ENCODE measurements at places on chromosomes 1 and 21.

GRCh38 chr1:46804027-46804889 lies 5.4 kb downstream of the CYP4B1 start:
- DNase-seq: no peak

- no peak for DNase-seq
These were observed 22.0 kb downstream of the UBE2G2 start for GRCh38 chr21:44779417-44780136.

GRCh38 chr1:117586747-117587498 lies 18.9 kb upstream of the TENT5C start:
- DNase-seq: no peak

GRCh38 chr1:214120951-214121350 lies 133.2 kb downstream of the PROX1 start:
- no peak for DNase-seq

DNA sequence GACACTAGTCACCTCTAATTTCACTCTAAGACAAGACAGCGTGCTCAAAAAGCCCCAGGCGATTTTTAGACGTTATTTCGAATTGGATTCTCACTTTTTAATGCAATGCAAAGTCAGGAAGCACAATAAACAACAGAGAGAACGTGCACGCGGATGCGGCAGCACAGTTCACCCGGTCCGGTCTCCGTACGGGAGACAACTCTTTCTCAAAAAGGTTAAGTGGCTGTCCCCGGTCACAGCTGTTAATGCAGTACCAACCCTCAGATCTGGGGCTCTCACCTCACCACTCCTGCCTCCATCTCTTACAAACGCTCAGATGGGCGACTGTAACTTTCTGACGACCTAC lies 1.2 kb downstream of the HP1BP3 start:
- no peak for DNase-seq

GRCh38 chr1:71232166-71232763 lies 151.4 kb upstream of the ZRANB2 start:
- DNase-seq: no peak

- DNase-seq: no peak
These were observed 86.2 kb downstream of the NGF start for GRCh38 chr1:115251856-115252255.

DNA sequence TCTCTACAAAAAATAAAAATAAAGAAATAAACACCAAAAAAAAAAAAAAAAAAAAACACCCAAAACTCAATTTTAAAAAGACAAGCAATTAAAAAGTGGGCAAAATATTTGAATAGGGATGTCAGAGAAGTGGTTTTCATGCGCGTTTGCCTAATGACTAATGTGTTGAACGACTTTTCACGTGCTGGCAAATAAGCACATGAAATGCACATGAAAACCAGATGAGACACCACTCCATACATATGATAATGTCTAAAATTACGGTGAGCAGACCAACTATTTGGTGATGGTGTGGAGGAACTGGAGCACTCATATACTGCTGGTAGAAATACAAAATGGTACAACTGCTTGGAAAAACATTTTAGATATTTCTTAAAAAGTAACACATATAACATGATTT lies 39.4 kb upstream of the UHMK1 start:
- DNase-seq: no peak

DNA sequence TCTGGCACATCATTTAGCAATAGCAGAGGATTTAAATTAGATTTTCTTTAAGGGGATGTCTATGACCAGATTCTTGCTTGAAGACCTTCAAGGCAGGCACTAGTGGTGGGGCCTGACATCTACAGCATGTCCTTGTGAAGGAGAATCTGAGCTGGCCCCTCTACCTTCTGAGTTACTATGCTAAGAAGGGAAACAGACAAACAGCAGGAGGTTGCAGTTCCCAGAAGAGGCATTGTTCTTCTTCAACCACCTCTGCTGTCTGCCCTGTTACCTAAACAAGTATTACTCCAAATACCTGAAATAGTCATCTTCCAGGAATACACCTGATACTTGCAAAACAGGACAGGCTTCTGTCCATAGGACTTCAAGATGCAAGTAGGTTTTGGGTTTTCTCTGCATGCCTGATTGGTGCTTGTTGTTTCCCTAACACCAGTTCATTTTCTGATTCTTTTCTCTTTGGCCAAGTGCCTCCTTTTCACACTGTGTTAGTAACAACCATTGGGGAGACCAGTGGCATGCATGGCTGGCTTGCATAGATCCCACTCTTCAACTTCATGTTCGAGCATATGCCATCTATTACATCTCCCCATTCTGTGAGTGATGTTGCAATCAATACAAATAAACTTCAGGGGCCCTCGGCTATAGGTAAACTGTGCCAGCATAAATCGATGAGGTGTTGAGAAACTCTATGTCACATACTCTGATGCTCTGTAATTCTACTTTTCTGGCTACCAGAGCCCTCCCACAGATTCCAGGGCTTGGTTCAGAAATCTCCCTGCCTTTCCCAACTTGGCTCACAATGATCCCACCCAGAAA lies 93.0 kb upstream of the DUSP10 start:
- DNase-seq: no peak

DNA sequence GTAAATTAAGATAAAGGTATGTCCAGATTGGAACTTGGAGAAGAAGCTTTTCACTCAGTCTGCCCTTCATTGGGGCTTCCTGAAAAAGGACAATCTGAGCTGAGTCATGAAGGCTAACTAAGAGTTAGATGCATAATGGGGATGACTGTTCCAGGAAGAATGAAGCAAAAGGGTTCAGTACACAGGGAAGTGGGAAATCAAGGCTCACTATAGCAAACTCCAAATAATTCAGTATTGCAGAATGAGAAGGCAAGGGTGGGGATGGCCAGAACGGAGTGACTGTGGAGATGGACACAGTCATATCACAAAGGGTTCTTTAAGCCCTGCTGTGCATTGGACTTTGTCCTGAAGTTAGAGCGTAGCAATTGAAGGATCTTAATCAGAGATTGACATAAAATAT lies 158.3 kb downstream of the FGGY start:
- no peak for DNase-seq

DNA sequence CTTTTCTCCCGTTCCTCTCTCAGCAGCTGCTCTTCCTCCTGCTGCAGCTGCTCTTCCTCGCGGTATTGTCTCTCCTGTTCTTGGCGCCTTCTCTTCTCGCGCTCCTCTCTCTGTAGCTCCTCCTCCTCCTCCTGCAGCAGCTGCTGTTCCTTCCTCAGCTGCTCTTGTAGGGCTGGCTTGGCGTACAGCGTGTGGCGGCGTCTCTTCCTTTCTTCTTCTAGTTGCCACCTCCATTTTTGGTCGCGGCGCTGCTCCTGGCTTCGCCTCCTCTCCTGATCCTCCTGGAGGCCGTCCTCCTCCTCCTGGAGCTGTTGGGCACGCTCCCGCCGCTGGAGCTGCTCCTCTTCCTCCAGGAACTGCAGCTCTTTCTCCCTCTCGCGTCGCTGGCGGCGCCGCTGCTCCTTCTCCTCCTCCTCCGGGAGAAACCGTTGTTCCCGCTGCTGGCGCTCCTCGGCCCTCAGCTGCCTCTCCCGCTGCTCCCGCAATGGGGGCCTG lies 4.8 kb downstream of the TCHH start:
- DNase-seq: peak; percentile 60

- DNase-seq: no peak
These were observed 48.3 kb upstream of the ARTN start for GRCh38 chr1:43885279-43885801.

- DNase-seq: no peak
These were observed 13.5 kb downstream of the TRABD2B start for GRCh38 chr1:47983691-47984090.

DNA sequence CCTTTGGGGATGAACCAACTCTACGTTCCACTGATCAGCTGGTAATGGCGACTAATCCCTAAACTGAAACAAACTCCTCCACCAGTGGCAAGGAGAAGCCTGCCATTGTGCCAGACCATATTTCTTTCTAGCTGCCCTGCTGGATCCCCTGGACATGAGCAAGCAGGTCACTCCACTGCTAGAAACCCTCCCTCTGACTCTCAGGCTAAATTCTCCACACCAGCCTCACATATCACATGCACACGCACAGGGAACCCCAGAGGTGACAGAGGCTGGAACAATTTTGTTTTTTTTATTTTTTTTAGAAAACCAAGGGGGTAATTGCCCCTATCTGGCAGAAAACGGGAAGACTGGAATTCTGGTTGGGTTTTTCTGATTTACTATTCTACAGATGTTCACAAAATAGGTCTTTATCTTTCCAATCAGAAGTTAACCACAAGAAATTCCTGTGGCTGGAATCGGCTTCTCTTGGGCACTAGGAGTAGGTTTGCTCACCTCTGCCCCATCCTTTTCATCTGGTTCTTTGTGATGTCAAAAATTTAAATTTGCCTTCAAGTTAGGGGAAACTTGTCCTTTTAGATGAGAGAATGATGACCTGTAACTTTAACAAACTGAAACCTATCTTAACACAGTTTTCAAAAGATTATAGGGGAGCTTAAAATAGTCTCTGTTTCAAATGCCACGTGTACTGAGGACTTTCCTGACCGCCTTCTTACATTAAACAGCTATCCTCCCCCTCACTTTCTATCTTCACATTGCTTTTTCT lies 258.1 kb downstream of the SDCCAG8 start:
- DNase-seq: no peak

DNA sequence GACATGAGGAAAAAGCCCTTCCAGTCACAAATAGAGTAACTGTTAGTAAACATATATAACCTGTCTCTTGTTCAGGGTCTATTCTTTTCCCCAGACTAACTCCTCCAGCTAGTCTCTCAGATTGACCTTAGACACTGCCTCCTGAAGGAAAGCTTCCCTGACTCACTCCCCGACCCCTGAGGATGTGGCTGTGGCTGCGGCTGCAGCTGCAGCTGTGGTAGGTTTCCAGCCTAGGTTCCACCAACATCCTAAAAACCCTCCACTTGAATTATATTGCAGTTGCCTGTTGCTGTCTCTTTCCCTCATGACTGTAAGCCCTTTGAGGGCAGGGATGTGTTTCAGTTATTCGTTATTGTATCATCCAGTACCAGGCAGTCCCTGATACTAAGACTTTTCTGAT lies 132.9 kb upstream of the C1orf21 start:
- no peak for DNase-seq

- DNase-seq: no peak
These were observed 41.3 kb upstream of the ENAH start for GRCh38 chr1:225694151-225694603.

GRCh38 chr1:6507037-6507428 lies 15.6 kb upstream of the PLEKHG5 start:
- no peak for DNase-seq

GRCh38 chr1:75785320-75785982 lies 605 bp upstream of the RABGGTB start:
- no peak for DNase-seq

GRCh38 chr1:15942661-15943327 lies 33.1 kb downstream of the ZBTB17 start:
- DNase-seq: no peak

- no peak for DNase-seq
These were observed 9.7 kb upstream of the NPPB start for GRCh38 chr1:11868331-11868980.

DNA sequence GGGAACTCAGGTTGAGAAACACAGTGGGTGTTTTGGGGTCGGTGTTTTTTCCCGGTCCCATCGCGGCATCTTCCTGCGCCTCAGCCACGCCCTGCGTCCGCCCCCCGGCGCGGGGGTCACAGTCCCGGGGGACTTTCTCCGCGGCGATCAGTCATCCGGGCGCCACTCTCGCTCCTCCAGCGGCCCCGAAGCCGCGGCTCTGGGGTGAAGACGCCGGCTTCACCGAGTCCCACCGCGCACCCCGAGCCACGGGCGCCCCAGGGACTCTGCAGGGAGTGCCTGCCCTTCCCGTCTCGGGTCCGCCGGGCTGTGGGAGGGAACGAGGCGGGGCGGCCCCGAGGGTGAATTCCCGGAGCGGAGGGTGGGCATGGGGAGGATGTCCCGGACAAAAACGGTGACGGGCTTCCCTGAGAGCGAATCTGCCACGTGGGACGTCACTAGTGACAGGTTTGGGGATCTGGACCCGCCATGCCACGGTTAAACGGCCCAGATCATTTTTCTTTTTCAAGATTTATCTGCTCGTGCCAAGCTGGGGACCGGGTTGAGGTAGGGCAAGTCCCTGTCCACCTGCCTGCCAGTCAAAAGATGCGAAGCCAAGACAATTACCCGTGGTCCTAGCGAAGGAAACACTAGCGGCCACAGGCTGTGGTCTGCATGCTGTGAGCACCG lies 717 bp upstream of the BATF3 start:
- peak; percentile 79 for DNase-seq

DNA sequence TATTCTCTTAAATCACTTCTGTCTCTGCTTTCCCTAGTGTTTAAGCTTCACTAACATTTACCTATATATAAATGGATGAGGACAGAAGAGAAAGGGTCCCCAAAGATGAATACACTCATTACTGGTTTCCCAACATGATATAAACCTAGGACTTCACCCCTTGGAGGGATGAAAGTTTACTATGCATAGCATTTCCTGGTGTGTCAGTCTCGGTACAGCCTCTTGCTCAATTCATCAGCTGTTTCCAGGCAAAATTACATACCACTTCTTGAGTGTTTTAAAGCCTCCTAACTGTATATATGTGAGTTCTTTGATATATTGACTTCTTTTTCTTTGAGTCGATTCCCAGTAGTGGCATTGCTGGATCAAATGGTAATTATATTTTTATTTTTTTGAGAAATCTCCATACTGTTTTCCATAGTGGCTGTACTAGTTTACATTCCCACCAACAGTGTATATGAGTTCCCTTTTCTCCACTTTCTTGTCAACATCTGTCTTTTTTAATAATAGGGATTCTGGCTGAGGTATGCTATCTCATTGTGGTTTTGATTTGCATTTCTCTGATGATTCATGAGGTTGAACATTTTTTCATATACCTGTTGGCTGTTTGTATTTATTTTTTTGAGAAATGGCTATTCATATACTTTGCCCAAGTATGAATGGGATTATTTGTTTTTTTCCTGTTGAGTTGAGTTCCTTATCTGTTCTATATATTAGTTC lies 259.3 kb upstream of the CACYBP start:
- no peak for DNase-seq

DNA sequence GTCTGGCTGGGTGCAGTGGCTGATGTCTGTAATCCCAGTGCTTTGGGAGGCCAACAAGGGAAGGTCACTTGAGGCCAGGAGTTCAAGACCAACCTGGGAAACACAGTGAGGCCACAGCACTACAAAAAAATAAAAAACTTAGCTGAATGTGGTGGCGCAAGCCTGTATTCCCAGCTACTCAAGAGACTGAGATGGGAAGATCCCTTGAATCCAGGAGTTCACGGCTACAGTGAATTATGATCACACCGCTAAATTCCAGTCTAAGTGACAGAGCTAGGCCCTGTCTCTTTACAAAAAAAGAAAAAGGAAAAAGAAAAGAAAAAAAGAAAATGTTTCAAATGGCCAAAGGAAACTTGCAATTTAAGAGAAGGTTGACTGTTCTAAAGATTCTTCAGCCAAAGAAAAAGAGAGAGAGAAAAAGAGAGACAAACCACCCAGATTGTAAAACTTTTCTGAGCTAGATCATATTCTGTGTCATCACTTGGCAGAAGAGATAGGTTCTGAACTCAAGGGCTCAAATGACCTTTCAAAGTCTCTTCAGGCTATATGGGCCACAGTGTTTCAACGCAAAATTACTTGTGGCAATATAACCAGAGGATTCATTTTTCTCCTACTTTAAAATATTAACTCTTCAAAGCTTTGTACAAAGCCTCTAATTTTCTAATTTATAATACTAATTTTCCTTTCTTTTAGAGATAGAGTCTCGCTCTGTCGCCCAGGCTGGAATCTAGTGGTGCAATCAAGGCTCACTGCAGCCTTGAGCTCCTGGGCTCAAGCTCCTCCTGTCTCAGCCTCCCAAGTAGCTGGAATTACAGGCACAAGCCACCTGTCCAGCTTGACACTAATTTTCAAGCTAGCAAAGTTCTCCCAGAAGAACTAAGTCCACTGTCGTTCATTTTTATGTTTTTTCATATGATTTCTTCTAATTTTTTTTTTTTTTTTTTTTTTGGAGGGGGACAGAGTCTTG lies 20.5 kb downstream of the ARID4B start:
- no peak for DNase-seq
